Activated CD4-positive, alpha-beta T cell treated with anti-CD3 and anti-CD28 coated beads, Interleukin-2, Interleukin-4, amounts not matched to agents 100 ng/mL and 50 ng/mL, durations not matched to agents 16 hours and 8 hours (primary cell): ENCODE measurements at places on chromosomes 12 and 14.

GRCh38 chr14:22519877-22520685 is 68.9 kb downstream of the DAD1 start:
- no peak for DNase-seq

DNA sequence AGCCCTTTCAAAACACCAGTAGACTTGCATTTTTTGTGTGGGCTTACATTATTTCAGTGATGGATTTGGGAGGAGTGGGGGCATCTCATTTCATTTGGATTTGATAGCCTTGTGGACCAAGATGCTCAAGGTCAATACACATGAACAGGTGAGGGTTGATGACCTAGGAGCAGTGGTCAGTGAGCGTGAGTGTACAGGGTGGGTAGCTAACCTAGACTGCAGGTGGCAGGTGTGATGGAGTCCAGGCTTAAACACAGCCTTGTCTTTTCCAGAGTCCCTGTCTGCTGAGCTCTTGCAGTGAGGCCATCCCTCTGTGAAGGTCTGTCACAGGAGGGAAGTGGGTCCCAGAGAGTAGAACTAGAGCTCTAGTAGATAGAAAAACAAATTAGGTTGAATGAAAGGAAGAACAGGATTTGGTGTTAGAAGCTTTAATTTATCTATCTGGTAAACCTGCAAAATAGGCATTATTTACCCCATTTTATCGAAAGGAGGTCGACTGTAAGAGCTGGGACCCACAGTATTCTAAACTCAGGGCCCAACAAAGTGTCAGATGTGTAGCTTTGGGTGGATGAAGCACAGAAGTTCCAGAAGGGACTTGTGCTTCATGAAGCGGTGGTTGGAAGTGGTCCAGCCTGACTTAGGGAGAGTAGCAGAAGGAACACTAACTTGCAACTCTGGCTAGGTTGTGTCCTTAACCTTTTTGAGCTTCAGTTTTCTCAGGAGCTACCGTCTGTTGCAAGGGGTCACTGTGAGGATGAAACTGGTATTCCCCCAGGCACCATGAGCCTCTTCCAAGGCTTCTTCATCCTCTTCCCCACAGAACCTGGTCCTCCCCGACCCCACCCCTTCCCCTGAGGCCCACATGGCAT is 18.2 kb downstream of the RPS6KL1 start:
- no peak for DNase-seq

DNA sequence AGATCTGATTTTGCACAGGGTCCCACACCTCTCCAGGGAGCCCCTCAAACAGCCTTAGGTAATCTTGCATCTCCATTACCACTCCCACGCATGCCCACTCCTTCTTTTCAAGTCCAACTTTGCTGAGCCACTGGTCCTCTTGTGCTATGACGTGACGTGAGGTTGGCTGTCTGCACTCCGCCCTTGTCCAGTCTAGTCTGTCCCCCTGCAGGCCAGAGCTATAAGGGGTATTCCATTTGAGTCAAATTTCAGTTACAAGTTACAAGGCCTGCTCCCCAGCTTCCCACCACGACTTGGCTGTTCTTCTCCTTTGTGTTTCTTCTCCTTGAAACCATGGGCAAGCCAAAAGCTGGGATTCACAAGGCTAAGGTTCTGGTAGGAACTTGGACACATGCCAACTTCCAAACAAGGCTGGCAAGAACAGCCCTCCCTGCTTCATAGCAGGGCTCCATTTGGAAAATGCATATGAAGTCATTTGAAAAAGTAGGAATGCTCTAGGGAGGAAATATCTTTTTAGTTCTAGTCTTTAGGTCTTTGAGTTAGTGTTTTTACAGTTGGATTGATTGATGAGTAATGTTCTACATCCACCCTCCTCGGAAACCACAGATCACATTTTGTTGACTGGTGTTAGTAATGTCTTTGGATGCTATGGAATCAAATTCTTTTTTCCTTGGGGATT is 49.1 kb downstream of the KCNA1 start:
- no peak for DNase-seq

DNA sequence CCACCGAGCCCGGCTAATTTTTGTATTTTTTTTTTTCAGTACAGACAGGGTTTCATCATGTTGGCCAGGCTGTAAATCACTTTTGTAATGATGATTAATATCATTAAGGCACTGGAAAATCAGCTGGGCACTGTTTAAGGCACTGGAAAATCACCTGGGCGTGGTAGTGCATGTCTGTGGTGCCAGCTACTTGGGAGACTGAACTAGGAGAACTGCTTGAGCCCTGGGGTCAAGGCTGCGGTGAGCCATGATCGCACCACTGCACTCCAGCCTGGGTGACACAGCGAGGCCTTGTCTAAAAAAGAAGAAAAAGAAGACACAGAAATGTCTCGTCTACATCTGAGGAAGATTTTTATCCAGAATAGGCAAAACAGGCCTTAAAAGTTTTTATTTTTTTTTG is 12.7 kb downstream of the SLC11A2 start:
- no peak for DNase-seq

- no peak for DNase-seq
These were observed 21.6 kb downstream of the ZC3H14 start for GRCh38 chr14:88584451-88584850.

GRCh38 chr14:40909906-40910305 is 696.8 kb upstream of the LRFN5 start:
- no peak for DNase-seq

GRCh38 chr12:114676142-114676741 is 7.7 kb downstream of the TBX3 start:
- no peak for DNase-seq
